ENCODE measurements at places on chromosomes 16 and 17. TPM values are rescaled to one million over a fixed set of nuclear protein-coding genes. Genes with fewer than 3 reads are reported as not detected.

ZNF778 gene
- total RNA-seq, result 5.2 TPM

NEK8 gene
- total RNA-seq, result 2.1 TPM

KDM8 gene
- 3.1 TPM for total RNA-seq

ARHGAP27 gene
- 4.7 TPM for total RNA-seq

SLC16A6 gene
- 707 TPM for total RNA-seq

RAB11FIP3 gene
- total RNA-seq, result 10.0 TPM

KRT27 gene
- total RNA-seq, result 5.9 TPM

RASD1 gene
- total RNA-seq, result 79.9 TPM

TBKBP1 gene
- total RNA-seq, result 8.3 TPM

EPOP gene
- 5.3 TPM for total RNA-seq

ZNF19 gene
- 2.2 TPM for total RNA-seq

GAST gene
- total RNA-seq, result not detected

CDRT15L2 gene
- not detected for total RNA-seq

TBC1D3I gene
- not detected for total RNA-seq

SOX15 gene
- not detected for total RNA-seq

IRF8 gene
- 0.21 TPM for total RNA-seq

MT1F gene
- 0.24 TPM for total RNA-seq

MYL11 gene
- not detected for total RNA-seq

TMEM204 gene
- not detected for total RNA-seq

TBC1D3C gene
- not detected for total RNA-seq

TBC1D3E gene
- total RNA-seq, result not detected

C16orf90 gene
- not detected for total RNA-seq

GNG13 gene
- total RNA-seq, result not detected

C17orf100 gene
- total RNA-seq, result 1.5 TPM

KRT33A gene
- not detected for total RNA-seq

C16orf92 gene
- total RNA-seq, result not detected

MILR1 gene
- not detected for total RNA-seq

HS3ST3B1 gene
- total RNA-seq, result 0.13 TPM

FBXO47 gene
- total RNA-seq, result not detected

CDR2L gene
- total RNA-seq, result 3.9 TPM

POLDIP2 gene
- total RNA-seq, result 143 TPM

PRCD gene
- 15.8 TPM for total RNA-seq

OR4D1 gene
- total RNA-seq, result not detected

MEOX1 gene
- total RNA-seq, result not detected

RABEP1 gene
- total RNA-seq, result 38.4 TPM

CMTM2 gene
- total RNA-seq, result not detected

Measured in SK-MEL-5 (cell line).